ENCODE measurements at places on chromosomes 1 and 21.
A peak's percentile ranks its signal among the peaks of the same experiment; 100 is the strongest.

DNA sequence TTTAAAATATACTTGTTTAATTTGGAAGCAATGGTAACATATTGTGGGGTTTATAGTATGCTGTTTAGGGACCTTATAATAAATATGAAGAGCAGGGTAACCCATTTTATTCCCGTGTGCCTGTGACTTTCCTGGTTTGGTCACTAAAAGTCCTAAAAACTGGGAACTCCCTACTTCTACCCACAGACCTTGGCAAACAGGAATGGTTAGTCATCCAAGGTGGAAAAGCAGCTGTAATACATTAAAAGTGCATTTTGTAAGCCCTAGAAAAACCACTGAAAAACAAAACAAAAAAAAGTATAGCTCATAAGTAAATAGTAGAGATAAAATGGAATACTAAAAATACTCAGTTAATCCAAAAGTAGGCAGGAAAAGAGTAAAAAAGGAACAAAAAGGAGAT lies 538.9 kb downstream of the LMO4 start:
- no peak for DNase-seq

- no peak for DNase-seq
Measured at GRCh38 chr1:67605209-67605780, 79.7 kb upstream of the GADD45A start.

GRCh38 chr1:91450260-91450659 lies 45.6 kb upstream of the HFM1 start:
- DNase-seq, result no peak

DNA sequence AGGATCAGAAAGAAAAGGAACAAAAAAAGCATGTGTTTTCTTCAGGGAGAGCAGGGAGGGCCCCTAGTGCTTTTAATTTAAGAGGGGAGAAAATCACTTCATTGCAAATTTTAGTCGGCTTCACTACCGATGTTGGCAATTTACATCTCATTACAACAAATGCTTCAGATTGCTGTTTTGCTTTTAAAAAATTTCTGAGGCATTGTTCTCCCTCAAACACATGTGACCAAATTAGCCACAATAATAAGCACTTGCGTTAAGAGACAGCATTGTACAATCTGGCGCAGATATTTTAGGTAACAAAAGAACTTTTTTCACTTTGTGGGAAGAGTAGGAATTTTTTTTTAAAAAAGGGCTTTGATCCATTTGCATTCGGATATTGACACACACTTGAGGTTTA lies 29.8 kb downstream of the BEND5 start:
- DNase-seq, result no peak

DNA sequence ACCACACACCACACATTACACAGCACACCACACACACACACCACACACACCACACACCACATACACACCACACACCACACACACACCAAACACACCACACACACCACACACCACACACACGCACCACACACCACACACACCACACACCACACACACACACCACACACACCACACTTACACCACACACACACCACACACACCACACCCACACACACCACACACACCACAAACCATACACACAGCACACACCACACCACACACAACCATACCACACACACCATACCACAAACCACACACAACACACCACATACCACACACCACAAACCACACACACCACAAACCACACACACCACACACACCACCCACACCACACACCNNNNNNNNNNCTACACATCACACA lies 40.9 kb upstream of the SIK1 start:
- no peak for DNase-seq

DNA sequence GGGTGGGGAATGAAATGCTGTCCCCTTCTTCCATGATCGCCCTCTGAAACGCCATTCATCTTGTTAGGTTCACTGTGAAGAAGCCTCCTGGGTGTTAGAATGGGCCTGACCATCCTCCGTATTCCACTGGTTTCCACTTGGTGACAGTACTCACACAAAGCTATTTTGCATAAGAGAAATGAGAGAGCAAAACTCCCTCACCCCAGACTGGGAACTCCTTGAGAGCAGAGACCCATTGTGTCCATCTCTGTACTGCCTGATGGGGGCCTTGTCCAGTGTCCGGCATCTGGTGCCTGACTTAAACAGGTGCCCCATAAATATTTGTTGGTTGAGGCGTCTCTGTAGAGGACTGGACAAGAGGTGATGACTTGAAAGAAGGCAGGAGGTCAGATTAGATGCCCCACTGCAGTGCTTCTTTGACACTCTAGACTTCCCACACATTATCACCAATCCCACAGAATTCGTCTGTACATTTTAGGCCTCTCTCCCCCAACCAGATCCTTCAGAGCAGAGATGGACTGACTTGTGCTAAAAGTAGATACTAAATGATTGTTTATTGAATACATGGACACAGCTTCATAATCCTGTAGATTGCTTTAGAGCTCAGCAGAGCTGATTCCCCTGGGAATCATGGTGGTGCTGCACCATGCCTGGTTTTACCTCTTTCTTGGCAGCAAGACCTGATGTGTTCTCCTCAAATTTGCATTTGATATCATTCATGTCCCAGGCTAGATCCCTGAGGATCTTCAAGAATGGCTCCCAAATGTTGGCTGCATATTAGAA lies 22.4 kb upstream of the KCNA2 start:
- no peak for DNase-seq

DNA sequence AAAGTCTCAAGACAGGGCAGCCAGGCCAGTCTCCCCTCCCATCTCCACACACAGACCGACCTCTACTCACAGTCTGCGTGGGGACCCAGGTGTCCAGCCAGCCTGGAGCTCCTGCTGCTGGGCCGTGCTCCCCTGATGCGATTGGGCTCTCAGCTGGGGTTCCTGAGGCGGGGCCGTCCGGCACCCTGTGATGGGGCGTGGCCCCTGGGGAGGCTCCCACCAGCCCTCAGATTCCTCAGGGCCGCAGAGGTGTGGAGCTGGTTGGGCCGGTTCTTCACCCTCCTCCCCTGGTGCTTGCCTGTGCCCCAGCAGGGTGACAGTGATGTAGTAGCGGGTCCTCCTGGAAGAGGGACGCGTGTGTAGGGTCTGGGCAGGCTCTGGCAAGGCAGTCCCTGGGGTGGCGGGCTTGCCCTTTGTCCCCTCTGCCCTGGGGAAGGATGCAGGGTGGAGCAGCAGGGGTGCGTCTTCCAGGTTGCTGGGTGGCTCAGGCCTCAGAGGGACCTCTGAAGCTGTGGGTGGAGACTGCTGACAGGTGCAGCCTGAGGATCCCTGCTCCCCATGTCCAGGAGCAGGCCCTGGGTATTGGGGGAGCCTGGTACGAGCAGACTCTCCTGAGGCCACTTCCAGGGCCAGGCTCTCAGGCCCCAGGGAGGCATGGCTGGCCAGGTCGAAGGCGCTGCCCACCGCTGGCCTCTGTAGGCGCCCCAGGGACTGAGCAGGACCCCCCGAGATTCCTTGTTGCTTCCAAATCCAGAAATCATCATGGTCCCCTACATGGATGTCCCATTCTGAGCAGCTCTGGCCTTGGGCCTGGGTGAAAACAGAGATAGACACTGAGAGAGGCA lies at the start of gene CRYBG2:
CRYBG2 (minus strand) TSS at position 155 of the 845 bp plus-strand sequence. CDS start 7,473 bp downstream, outside the sequence.
- DNase-seq, result no peak

GRCh38 chr1:214401666-214402065 lies 120.7 kb downstream of the SMYD2 start:
- no peak for DNase-seq

DNA sequence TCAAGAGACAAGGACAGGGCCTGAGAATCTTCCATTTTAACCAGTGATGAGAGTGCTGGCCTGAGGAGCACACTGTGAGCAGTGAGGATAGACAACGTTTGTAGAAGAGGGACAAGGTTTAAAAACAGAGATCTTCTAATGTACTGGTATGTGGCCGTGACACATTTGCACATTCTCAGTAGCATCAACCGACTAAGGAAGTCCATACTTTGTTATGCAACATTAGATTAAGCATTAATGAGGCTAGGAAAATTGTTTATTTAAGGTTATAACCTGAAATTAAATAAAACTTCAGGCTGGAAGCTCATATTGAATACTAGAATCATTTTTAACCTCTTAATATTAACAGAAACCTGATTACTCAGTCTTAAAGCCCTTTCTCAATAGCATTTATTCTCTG lies 99.0 kb downstream of the SLC45A1 start:
- no peak for DNase-seq

DNA sequence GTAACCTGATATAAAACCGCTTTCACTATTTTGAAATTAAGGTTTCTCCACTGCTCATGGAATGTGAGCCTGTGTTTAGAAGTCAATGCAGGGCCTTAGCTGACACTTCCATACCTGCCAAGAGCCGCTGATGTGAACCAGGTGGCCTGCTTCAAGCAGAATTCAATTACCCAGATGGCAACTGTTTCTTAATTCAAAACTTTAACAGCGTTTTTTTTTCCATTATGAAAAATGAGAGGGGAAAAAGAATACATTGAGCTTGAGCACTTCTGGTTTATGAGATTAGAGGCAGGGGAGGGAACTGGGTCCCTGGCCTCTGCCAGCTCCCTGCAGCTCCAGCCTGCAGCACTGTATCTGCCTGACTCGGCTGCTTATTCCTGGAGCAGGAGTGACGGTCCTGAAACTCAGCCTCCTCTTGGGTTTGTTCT lies 7.7 kb upstream of the ATP1A1 start:
- DNase-seq, result peak; percentile 41

DNA sequence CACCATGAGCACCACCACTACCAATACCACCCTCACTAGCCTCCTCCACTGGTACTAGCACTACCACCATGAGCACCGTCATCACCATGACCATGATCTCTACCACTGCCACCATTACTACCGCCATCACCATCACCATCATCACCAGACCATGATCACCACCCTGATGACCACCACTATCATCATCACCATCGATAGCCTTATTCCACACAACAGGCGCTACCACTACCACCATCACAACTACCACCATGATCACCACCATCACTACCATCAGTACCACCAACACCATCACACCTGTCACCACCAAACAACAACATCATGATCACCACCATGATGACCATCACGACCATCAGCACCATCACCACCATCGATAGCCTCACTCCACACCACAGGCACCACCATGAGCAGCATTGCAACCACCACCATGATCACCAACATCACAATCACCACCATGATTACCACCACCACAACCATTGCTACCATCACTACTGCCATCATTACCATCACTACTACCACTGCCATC lies 56.6 kb upstream of the CASZ1 start:
- no peak for DNase-seq

DNA sequence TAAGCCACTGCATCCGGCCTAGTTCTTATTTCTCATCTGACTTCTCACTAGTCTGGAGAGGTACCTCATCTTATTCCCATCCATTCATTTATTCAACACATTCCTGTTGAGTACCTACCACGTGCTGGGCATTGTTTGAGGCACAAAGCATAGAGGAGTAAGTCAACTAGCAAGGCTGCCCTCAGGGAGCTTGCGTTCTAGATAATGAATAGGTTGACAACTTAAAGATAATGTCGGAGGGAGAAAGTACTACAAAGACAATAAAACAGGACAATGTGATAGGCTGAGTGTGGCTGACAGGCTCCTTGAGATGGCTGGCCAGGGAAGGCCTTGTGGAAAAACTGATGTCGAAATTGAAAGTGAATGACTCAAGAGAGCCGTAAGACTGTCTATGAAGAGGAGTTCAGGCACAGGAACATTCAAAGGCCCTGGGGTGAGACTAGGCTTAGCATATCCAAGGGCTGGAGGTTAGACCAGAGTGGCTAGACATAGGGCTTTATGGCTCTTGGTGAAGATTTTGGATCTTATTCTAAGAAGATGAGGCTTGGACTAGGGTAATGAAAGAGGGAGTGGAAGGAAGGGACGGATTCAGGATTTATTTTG lies 18.3 kb downstream of the SPATA21 start:
- no peak for DNase-seq

DNA sequence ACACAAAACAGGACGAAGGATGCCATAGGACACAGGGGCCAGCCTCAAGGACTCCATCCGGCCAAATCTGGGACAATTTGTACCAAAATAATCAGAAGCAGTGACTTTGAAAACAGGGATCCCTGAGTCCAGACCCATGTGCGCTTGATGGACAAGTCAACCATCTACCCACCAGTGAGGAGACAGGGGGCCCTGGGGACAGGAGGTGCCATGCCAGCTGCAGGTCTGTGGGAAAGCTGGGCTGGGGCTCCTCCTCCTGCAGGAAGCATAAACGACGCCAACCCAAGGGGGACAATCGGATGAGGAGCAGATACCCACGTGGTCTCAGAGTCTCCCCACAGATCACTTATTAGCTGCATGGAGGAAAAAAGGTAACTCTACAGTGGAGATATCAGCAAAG lies 50.6 kb downstream of the NPHP4 start:
- no peak for DNase-seq

GRCh38 chr21:38806153-38806941 lies 618 bp downstream of the ETS2 start:
- no peak for DNase-seq

- no peak for DNase-seq
Measured at GRCh38 chr1:208003241-208003640, 92.3 kb upstream of the CD34 start.

DNA sequence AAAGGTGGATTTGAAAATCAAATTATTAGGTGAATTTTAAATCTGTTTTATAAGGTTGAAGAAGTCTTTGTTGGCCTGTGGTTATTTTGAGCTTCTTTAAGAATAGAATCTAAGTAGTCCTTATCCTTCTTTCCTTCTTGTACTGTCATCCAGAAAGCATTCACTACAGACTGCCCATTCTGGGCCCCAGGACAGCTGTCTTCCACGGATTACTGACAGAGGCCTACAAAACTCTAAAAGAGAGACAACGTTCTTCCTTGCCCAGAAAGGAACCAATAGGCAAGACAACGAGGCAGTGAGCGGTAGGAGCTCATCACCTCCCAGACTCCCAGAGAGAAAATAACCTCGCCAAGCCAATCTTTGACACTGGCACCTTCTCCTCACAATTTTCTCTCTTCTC lies 24.4 kb upstream of the PIGC start:
- no peak for DNase-seq
